Ascending aorta (tissue), 2 donors: ENCODE measurements at places on chromosomes 2 and 18.

DNA sequence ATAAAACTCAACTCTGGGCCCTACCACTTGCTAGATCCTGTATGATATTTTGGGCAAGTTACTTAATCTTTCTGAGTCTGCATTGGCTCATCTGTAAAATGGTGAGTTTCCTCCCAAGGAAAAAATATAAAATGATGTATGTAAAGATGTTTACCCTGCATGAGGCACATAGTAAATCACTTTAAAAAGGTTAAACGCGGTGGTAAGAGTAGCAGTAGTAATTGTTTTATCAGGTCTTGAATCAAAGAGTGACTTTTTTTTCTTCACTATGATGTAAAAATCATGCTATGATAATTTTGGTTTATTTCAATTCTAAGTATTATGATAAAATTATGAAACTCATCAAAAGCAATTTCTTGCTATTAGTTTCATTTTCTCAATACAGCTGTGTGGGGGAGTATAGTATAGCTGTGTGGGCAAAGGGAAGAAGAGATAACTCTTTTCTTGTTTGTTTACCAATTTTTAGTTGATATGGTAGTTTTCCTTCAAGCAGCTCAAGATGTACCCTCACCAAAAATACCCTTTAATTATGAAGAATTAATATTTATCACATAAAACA, 10.7 kb downstream of the ARHGAP15 start:
- no peak for DNase-seq

DNA sequence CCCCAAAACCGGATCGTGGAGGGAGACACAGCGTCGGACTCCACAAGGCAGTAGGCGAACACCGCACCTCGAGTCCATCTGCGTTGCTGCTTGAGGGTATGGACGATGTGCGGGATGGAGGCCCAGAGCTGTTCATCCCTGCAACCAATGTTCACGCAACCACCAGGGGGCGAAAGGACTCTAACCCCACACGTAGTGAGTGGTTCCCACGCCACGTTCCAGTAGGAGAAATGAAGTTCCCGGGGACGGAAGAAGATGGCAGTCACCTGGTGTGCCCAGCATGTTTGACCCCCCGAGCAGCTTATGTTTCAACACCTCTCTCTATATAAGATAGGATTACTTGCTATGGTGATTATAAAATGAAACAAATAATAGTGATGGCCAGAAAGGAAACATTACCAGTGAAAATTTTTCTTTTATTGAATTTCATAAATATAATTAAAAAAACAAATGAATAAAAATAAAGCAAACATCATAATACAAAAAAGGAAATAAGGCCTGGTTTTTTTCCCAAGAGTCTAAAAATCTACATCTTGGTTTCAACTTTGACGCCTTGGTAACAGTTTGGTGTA, 184.3 kb downstream of the SH3BP4 start:
- DNase-seq, result peak; percentile 69

DNA sequence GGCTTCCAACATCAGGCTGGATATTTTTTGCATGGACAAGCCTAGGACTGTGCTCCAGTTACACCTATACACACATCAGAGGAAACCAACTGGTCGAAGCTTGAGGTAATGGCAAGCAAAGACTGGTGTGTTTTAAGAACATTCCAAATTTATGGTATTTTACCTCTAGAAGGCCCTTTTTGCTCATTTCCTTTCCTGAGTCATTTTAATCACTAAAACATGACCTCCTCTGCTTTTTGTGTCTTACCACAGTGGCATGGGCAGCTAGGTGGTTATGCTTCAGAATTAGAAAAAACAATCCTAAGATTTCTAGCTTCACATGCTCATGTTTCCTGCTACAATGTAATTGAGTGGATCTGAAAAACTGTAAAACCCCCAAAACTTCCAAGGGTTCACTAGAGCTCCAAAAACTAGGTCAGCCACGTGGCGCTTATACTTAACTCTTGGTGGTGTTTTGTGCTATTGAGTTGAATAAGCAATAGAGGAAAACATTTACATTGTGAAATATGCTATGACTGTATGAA, 30.6 kb upstream of the CHRNA1 start:
- DNase-seq, result no peak

DNA sequence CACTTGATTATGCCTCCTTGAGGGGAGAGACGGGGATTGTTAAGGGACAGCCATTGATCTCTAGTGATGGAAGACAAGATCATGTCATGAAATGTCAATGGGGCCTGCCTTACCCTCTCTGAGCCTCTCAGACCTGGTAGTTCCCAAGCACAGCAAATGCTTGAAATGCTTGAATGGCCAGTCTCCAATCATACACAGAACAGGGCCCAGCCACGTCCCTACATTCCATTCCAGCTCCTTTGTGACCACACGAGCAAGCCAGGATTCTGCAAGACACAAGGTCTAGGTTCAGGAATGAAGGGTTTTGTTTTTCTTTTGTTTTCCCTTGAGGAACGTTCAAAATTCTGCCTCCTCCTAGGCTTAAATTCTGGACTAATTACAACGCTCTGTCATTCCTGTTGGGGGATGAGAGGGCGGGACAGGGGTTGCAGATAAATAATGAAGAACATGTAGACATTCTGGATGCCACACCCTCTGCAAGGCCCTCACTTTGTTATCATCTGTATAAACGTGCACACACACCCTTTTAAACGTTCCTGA, 98.1 kb upstream of the YPEL5 start:
- no peak for DNase-seq

- DNase-seq, result no peak
Observed at GRCh38 chr18:75211002-75211621, 515 bp downstream of the TSHZ1 start.

GRCh38 chr18:48194591-48195181, 214.5 kb downstream of the ZBTB7C start:
- DNase-seq, result no peak
